ENCODE measurements at places on chromosomes 7 and 10.
A peak's percentile ranks its signal among the peaks of the same experiment; 100 is the strongest.

DNA sequence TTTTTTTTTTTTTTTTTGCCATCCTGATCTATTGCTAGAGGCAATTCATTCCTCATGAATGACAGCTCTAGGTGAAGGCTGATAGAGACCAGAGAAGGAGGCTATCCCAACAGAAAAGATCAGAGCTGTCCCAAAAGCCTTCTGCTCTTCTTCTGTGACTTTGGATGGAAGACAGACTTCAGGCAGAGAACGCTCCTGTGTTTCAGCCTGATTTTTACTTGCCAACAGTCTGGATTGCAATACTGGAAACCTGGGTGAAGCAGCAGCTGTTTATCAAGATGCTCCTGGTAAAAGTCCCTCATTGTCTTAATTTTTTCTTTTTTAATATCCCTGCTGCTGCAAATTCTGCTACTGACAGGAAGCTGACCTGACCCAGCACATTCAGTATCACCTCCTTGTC is 219.5 kb downstream of the CCDC3 start:
- no peak for DNase-seq

- DNase-seq: no peak
These were observed 561.5 kb upstream of the POT1 start for GRCh38 chr7:125491137-125491536.

GRCh38 chr7:106614751-106615150 is 46.2 kb downstream of the CCDC71L start:
- no peak for DNase-seq

DNA sequence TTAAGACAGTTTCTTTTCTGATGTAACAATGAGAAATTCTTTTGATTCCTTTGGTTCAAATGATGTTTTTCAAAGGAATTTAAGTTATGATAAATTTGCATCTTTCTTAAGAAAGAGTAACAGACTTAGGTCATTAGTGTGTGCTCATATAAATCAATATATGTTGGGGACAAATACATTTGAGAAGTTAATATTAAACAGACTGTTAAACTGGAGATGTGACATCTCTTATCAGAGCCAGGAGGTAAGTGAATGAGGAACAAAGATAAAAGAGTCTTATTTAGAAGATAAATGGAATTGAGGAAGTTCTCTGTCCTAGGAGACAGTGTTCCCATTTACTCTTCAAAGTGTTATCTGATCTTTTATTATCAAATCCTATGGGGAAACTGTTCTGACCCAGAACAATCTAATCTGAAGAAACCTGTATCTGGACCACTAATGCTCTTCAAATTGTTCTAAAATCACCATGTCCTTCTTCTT is 104.8 kb upstream of the LAMB4 start:
- DNase-seq: no peak

GRCh38 chr10:75049316-75050148 is 61.9 kb upstream of the SAMD8 start:
- no peak for DNase-seq

DNA sequence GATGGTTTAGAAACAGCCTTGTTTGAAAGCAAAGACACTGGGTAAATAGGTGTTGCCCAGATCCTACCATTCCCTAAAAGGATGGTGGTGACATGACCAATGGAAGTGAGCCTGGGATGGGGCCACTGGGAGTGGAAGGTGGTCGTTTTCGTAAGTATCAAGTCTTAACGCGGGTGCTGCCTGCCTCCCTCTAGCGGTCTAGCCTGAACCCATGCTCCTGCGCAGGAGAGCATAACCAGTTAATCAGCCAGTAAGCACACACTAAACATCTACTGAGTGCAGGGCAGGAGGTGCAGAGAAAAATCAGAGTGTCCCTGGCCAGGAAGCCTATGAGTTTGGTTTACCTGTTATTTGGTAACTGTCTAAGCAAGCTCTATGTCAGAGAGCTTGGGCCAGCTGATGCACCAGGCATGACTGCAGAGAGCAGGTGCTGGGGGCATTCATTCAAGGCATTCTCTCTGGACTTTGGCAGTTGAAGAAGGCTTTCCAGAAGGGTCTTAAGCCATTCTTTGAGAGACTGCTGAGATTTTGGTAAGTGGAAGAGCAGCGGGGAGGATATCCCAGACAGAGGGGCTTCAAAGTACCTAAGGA is 930 bp downstream of the GARIN1A start:
- peak; percentile 4 for DNase-seq

GRCh38 chr7:66683770-66684123 is 55.1 kb downstream of the KCTD7 start:
- no peak for DNase-seq

- no peak for DNase-seq
These were observed 7.6 kb upstream of the TMEM236 start for GRCh38 chr10:17744341-17744861.

GRCh38 chr10:132973903-132974241 is 31.5 kb upstream of the CFAP46 start:
- no peak for DNase-seq

DNA sequence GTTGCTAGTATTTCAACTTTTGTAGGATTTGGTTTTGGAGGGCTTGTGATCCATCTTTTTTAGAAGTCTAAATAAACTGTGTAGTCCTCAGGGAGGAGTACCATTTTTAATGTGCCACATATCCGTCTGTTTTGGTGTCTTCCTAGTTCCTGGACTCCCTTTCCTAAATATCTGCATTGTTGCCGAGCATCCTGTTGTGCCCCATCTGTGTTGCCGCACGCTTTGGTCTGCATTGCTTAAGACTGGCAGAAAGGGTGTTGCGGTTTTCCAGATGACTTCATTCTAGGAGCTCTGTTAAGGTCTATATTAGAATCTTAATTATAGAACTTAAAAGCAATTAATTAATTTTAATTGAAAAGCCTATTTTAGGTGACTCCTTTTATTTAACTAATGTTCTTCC is 49.4 kb downstream of the RBM33 start:
- no peak for DNase-seq

DNA sequence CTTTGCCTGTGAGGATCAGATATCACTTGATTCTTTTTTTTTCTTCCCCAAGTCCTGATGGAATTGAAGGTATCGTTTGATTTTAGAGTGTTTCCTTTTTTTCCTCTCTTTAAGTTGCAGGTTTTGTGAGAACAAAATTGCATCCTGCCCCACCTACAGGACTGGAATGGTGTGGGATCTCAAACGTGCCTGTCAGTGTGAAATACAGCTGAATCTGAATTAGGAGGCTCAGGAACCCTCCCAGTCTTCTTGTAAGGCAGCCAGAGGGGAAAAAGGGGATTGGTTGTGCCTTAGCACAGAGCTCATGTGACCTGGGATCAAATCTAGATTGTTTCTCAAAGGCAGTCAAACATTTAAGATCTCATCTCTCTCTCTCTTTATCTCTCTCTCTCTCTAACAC is 32.7 kb upstream of the KLHL7 start:
- no peak for DNase-seq

GRCh38 chr7:44201813-44202212 is 1.0 kb downstream of the YKT6 start:
- no peak for DNase-seq

DNA sequence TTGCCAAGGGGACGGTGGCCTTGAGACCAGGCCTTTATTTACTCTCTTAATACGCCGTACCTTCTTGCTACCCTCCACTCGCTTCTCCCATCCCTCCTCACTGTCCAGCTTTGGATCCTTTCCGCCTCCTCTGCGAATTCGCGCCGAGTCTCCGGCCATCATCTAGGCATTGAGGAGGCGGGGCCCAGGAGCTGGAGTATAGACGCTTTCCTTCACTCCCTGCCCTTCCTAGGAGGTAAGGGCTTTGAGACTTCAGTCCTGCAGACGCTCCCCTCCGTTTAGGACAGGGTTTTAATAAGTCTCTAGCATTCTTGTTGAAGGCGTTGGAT is 538 bp downstream of the TFAM start:
- DNase-seq: no peak

- no peak for DNase-seq
These were observed 53.1 kb downstream of the PRKAG2 start for GRCh38 chr7:151823566-151824372.

DNA sequence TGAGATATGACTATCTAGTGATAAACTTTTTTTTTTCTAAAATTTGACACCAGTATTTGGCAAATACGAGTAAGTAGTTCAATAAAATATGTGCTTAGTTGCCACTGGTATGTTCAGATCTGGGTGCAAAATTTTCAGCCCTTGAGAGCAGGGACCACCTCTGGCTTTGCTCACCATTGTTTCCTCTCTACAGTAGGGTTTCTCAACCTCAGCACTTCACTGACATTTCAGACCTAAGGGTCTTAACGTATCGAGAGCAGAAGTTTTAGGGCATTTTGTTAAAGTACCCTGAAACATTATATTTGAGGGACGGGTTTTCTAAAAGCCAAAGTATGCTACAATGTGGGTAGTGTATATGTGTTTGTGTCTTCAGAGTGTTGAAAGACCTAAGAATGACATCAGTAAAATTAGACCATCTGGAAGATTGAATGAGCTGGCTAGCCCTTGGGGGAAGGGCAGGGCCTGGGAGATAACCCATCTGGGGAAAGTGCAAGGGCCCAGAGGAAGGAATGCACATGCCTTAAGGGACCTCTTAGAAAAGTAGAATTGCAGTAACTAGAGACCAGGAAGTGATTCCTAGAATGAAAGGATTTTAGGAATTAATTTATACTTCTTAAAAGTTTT is 11.8 kb downstream of the BZW2 start:
- DNase-seq: no peak

GRCh38 chr7:110186334-110186733 is 904.6 kb upstream of the LRRN3 start:
- DNase-seq: no peak

DNA sequence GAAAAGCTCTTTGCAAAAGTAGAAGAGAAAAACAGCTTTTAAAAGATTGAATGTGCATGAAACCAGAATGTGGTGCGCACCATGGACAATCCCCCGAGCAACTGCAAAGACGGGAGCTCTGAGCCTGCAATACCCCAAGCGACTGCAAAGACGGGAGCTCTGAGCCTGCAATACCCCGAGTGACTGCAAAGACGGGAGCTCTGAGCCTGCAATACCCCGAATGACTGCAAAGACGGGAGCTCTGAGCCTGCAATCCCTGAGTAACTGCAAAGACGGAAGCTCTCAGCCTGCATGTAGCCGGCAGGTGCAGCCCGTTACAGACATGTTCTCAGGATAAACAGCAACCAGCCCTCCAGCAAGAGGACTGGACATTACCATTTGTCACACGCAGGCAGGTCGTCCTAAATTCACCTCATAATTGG is 6.2 kb downstream of the ZNF775 start:
- DNase-seq: no peak

DNA sequence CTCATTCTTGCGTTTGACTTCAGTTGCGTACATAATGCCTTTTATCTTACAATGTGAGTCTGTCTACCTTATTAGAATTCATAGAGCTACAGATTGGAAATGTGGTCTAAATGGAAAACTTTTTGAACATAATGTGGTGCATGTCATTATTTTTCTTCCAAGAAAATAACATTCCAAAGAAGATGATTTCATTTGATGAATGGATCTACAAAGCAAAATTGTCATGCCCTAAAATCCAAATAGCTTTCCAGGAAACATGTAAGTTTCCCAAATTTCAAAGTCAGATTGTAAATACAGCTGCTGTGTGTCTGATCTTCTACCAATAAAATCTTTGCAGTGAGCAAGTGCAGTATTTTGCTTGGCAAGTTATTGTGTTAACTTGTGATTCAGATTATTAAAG is 101.8 kb upstream of the FZD8 start:
- no peak for DNase-seq

GRCh38 chr7:111081546-111082267 is 9.2 kb upstream of the LRRN3 start:
- DNase-seq: no peak

- DNase-seq: no peak
These were observed 30.6 kb downstream of the FAM237B start for GRCh38 chr7:90290244-90291113.

DNA sequence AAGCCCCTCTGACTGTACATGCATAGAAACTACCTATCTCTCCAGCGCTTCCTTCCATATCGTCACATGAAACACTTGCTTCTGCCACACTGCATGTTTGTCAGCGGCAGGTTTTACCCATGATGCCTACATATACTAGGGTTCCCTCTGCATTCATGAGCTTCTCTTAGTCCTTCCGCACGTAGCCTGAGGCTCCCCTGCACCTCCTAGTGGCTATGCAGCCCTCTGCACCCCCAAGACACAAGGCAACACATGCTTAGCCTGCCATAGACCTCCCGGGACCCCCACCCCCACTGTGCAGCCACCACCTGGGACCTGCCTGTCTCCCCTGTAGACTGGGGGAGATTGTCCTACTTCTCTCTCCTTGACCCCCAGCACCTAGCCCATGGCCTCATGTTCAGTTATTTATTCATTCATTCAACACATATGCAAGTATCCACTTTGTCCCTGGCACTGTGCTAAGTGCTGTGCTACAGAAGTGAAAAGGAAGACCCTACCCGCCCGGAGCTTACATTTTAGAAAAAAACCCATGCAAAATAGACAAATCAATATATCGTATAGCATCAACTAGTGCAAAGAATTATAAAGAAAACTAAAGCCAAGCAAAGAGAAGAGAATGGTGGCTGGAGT is 23.5 kb downstream of the TMEM273 start:
- peak; percentile 32 for DNase-seq

GRCh38 chr10:14024329-14025202 is 306.2 kb downstream of the FRMD4A start:
- no peak for DNase-seq

DNA sequence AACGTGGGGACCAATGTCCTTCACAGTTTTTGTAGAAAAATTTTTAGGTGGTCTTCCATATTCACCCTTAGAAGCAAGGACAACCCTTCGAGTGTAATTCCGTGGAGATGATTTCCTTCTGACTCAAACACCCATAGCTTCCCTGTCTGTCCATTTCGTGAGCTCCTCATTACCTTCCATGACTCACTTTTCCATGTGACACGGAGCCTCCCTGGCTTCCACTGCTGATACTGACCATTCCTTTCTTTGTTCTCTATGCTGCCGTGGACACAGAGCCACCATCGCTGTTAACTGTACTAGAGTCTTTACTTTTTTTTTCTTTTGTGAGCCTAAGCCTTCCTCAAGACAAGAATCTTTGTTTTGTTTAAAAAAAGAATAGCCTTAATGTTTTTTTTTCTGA is 12.5 kb upstream of the ARMS2 start:
- DNase-seq: no peak

- DNase-seq: no peak
These were observed 678.5 kb upstream of the ANKRD30A start for GRCh38 chr10:36446881-36447280.

DNA sequence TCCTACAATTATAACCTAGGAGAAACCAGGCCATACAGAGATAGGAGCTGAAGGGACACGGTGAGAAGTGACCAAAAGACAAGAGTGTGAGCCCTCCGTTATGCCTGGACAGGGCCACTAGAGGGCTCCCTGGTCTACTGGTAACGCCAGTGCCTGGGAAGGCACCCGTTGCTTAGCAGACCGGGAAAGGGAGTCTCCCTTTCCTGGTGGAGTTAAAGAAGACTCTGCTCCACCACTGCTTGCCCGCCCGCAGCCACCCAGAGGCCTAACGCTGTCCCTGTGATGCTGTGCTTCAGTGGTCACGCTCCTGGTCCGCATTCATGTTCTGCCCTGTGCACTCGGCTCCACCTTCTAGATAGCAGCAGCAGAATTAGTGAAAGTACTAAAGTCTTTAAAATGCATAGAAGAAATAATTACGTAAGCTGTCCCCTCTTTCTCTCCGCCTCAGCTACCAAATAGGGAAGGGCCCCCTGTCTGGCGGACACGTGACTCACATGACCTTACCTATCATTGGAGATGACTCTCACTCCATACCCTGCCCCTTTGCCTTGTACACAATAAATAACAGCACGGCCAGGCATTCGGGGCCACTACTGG is 34.8 kb downstream of the GRID2IP start:
- peak; percentile 40 for DNase-seq

- no peak for DNase-seq
These were observed 536.1 kb upstream of the AUTS2 start for GRCh38 chr7:69062020-69062765.

GRCh38 chr10:112446055-112446854 is 459 bp downstream of the ZDHHC6 start:
- DNase-seq: no peak

Measured in stimulated activated CD4-positive, alpha-beta T cell treated with anti-CD3 and anti-CD28 coated beads, Interleukin-15, amount 100 ng/mL, for 48 hours (primary cell).